Posterior vena cava (tissue), 2 donors: ENCODE measurements at places on chromosomes 11 and 22. TPM values are rescaled to one million over a fixed set of nuclear protein-coding genes. Genes with fewer than 3 reads are reported as not detected.

ZNF214 gene
- 1.0 TPM for total RNA-seq

DNA sequence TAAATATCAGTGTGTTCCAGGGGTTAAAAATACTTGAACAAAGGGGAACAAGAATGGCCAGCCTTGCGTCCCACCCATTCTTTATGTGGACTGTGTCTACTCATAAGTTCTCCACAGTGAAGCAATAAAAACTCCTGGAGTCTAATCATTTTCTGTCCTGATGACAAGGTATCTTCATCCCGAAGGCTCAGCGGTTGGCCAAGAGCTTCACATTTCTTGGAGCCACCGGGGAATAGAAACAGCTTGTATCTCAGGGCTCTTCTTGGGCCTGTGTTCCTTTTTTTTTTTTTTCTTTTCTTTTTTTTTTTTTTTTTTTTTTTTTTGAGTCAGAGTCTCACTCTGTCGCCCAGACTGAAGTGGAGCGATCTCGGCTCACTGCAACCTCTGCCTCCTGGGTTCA lies 36.8 kb upstream of the ADORA2A start:
- peak; percentile 82 for DNase-seq

GRCh38 chr11:105142167-105142566 lies 2.6 kb upstream of the CARD18 start:
- no peak for DNase-seq

VSTM5 gene
- 1.0 TPM for total RNA-seq

DNA sequence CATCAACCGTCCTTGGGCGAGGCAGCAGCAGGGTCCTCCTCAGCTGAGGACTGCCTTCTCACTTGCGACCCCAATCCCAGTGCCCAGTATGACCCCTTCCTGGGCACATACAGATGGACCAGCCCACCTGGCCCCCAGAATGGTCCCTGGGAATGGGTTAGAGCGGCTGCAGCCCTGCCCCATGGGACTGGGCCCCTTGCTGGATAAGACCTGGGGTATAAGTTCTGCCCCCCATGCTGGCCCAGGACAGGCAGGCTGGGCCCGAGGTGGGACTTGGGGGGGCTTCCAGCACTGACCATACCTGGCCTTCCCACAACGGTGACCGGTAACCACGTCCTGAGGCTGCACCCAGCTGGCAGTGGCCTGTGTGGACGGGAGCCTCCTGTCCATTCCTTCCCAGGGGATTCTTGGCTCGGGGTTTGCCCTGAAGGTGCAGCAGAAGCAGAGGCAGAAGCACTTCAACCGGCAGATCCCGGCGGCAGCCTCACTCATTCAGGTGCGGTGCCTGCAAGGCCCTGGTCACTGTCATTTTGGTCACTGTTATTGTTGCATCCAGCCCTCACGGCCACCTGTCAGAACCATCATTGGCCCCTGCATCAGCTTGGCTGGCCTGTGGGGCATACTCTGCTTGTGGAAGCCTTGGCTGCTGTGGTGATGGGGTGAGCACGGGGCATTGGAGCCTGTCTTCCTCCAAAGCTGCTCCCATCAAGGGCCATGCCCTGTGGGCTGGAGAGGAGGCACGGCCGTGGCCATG lies 114.8 kb downstream of the KCNQ1OT1 start:
- DNase-seq = peak; percentile 54

DNA sequence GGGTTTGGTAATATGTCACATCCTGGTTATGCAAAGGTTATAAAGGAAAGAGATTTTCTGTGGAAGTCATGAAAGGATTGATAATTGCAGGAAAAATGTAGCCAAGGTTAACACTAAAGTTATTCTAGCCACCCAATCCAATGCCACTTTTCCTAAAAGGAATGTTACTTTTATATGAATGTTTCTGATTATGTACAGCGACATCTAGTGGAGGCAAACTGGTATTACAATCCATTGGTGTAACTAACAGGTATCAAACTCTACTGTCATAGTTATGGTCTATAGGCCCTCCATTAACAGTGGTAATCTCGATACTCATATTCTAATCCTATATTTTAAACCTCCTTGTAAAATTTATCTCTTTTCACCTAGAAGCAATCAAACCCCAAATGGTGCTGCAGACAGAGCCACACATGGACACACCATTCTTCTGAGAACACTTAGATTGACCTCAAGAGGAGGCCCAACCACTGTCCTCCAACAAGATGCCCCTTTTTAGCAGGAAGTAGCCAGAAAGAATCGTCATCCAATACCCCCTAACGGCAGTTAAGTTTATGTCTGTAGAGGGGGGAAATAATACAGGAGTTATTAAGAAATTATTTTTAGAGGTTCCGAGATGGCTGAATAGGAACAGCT lies 74.9 kb upstream of the RAG2 start:
- no peak for DNase-seq

- DNase-seq = no peak
Observed at GRCh38 chr11:120827820-120828219, 196.1 kb upstream of the TBCEL start.

DNA sequence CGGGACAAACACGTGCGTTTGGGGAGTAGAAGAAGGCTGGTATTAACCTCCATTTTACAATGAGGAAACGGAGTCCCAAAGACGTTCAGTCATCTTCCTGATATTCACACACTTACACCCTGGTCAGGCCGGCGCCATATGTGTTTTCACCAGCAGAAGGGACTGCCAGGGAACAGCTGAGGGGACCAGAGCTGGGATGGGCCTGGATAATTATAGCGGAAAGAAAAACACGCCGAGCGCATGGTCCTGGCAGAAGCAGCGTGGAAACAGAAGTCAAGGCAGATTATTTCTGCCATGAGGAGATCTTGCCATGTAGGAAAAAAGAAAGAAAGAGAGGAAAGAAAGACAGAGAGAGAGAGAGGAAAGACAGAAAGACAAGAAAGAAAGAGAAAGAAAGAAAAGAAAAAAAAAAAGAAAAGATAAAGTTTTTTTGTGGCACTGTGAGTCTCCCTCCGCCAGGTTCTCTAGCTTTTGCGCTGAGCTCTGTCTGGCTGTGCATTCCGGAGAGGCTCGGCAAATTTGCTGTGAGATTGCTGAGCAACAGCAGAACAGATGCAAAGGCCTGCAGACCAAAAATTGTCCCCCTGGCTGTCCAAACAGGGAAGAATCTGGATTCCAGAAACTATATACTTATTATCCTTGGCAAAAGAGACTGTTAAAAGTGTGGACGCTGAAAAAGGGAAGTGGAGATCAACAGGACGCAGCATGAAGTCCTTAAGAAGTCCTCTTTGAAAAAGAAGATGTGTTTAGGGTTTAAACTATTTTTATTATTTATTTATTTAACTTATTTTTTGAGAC lies 1.3 kb upstream of the UCP2 start:
- peak; percentile 31 for DNase-seq

GRCh38 chr22:18069041-18069440 lies 8.7 kb upstream of the PEX26 start:
- DNase-seq = no peak

TMEM138 gene
- total RNA-seq = 49.2 TPM
